Activated naive CD4-positive, alpha-beta T cell (primary cell): ENCODE measurements at places on chromosomes 7 and 10.

DNA sequence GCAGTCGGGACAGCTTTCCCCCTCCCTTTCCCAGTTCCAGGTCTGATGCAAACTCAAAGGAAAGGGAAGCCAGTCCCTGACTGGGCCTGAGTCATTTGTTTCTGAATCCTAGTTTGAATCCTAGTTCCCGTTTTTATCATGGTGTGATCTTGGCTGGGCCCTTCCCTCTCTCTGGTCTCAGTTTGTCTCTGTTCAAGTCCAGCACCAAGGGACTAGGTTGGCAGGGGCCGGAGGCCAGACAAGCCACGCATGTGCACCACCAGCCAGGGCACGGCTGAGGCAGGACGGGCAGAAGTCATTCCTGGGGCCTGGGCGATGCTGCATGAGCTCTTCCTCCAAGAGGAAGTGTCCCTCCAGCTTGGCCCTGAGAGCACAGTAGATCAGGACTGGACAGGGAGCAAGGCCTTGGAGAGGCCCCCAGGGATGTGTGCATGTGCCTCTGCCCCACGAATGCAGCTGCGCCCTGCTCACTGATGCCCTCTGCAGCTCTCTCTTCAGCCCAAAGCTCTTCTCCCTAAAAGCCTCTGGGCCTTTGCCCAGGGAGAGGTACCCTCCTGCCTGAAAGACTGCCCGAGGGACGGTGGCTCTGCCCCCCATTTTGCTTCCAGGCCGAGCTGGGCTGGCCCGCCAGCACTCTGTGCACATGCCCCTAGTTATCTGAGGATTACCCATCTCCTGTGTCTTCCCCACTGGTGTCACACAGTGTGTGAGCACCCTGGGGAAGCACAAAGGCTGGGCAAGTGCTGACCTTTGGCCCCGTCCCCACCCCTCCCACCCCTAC lies 86.7 kb downstream of the ZMIZ1 start:
- no peak for DNase-seq

GRCh38 chr7:5431560-5432015 lies 8.0 kb upstream of the TNRC18 start:
- no peak for DNase-seq

- no peak for DNase-seq
These were observed 103.4 kb downstream of the ATXN7L1 start for GRCh38 chr7:105773030-105773460.

- no peak for DNase-seq
These were observed 15.3 kb downstream of the ST7 start for GRCh38 chr7:116968631-116969030.

DNA sequence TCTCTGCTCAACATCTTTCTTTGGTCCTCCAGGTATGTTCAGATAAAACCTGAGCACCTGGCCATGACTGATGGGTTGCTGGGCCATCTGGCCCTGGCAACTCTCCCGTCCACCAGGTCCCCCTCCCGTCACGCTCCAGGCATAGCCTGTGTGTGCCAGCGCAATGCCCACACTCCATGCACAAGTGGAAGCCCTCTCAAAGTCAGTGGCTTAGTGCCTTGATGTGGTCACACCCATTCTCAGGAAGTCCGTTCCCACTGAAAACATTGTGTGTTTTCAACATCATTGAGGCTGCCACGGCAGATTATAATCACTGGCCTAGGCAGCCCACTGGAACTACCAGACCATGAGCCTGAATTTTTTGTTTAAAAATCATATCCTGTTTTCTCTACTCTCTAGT lies 170.6 kb upstream of the LANCL2 start:
- DNase-seq = no peak

- DNase-seq = no peak
These were observed 337.3 kb upstream of the MAGI2 start for GRCh38 chr7:79790656-79791262.

DNA sequence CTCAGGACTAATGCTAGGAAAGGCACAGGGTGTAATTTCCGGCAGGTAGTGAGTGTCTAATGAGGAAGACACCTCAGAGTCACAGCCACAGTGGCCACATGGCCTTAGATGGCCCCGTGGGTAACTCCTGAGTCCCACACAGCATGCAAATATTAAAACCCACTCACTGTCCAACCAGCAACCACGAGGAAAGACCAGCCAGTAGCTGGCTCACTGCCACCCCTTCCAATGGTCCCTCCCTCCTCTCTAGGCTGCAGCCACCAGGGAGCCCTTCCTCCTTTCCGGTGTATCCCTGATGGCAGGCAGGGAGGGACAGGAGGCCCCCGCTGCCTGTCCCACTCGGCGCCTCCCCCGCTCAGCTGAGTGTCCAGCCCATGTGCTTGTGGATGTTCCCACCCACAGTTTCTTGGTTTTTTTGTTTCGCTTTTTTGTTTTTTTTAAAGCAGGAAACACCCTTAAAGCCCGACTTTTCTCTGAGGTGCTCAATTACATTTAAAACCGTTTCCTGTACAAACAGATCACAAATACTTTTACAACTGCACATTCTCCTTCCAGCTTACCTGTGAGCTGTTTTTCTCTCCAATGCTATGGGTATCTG lies 9.2 kb downstream of the BNIP3 start:
- no peak for DNase-seq

GRCh38 chr7:29748286-29749099 lies 57.8 kb upstream of the WIPF3 start:
- DNase-seq = no peak

DNA sequence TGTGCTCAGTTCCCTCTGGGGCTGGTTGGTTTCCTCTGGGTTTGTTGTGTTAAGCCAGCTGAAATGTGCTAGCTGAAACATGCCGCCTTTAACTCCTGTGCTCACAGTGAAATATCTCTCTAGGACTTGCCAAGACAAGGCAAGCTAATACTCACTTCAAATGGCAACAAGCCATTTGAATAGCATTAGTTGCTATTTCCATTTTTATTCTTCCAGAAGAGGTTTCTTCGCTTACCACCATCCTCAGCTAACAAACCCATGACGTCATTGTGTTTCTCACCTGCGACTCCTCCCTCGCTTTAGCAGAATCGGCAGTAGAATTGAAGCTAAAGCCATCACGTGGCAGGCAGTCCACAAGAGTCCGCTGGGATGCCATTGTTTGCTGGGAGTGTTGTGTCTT lies 61.3 kb downstream of the ZNF22 start:
- no peak for DNase-seq

- no peak for DNase-seq
These were observed 26.5 kb upstream of the TRIL start for GRCh38 chr7:28984631-28985030.

DNA sequence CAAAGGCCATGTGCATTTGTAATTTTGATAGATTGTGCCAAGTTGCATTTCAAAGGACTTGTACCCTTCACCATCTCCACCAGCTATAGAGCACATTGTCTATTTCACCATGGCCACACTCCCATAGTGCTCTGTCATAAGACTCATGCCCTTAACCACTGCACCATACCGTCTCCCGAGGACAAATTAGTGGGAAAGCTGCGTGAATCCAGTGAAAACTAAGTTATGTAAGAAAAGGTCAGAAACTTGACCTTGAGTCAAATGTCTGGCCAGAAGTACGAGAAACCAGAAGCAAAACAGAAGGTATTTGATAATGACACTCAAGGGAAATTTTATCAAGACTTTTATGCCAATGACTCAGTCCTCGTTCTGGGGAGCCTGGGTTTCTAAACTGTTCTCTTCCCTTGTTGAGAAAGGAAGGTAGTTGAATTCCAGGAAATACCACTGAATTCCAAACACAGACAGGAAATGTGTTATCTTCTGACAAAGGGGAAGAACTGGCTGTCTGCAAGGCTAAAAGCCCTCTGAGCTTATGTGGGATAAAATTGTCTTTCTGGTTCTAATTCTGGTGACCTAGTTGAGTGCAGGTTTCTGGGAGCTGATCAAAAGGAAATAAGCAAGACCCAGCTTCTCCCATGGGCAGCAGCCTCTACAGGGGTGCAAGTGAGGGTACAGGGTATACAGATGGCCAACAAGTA lies 49.7 kb downstream of the CDK1 start:
- no peak for DNase-seq

DNA sequence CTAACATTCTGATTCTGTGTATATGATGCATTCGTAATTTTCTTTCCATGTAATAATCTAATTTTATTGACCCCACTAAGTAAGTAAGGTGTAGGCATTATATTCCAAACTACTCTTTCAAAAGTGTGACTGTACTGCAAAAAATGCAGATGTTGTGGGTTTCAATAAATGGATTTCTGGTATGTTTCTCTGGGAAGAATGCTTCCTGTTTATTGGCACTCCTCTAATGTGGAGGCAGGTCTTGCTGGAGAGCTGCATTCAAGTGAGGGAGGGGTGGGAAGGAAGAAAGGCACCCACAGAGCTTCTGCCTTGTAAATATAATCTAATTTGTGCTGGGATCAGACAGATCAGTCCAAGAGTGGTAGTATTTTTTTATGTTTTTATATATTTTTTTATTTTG lies 23.9 kb downstream of the ST7 start:
- DNase-seq = no peak
